ENCODE measurements at places on chromosomes 3 and 15. TPM values are rescaled to one million over a fixed set of nuclear protein-coding genes. Genes with fewer than 3 reads are reported as not detected.

The UROC1 gene
- total RNA-seq = not detected

The PP2D1 gene
- total RNA-seq = not detected

The ILDR1 gene
- 0.49 TPM for total RNA-seq

The IGSF11 gene
- total RNA-seq = 1.6 TPM

The DPPA2 gene
- total RNA-seq = not detected

The SLC9C1 gene
- 0.89 TPM for total RNA-seq

The GNAT1 gene
- total RNA-seq = 0.20 TPM

The PLA2G4F gene
- total RNA-seq = 6.8 TPM

The LIPC gene
- 0.30 TPM for total RNA-seq

The BMF gene
- total RNA-seq = 11.4 TPM

The TNNC1 gene
- total RNA-seq = 98.9 TPM

The BCHE gene
- 28.8 TPM for total RNA-seq

The CCDC54 gene
- total RNA-seq = not detected

Data from skin of body (tissue), 3 donors.